Substantia nigra (tissue), 51 donors: ENCODE measurements at places on chromosomes 3 and 15.

- DNase-seq = no peak
Measured at GRCh38 chr15:32908135-32908801, 190.5 kb downstream of the GREM1 start.

GRCh38 chr15:92809880-92810361 lies 90.2 kb upstream of the CHD2 start:
- peak; percentile 22 for DNase-seq

DNA sequence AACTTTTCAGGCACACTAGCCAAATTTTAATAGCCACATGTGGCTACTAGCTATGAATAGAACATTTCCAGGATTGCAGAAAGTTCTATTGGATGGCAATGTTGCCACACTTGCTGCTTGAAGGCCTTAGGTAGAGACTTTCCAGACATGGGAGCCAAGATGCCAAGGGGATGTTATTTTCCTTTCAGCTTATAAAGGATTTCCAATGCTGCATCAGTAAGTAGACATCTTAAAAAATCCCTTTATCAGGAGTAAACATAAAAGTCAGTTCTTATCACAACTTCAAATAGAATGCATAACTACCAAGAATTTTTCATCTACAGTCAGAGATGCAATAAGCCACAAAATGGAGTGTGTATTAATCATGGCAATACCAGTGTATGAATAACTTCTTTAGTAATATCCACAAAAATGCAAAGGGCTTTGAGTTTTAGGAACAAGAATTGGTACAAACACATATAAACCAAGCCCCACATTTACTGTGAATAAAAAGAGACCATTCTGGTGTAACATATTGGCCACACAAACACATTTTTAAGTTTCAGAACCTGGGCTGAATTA lies 457.1 kb upstream of the ADAMTS9 start:
- no peak for DNase-seq

GRCh38 chr3:69368129-69368741 lies 17.7 kb downstream of the FRMD4B start:
- DNase-seq = no peak
